BE2C (cell line): ENCODE measurements at places on chromosomes 5 and 9.

GRCh38 chr9:36192196-36192595 is 1.5 kb downstream of the CLTA start:
- no peak for DNase-seq

DNA sequence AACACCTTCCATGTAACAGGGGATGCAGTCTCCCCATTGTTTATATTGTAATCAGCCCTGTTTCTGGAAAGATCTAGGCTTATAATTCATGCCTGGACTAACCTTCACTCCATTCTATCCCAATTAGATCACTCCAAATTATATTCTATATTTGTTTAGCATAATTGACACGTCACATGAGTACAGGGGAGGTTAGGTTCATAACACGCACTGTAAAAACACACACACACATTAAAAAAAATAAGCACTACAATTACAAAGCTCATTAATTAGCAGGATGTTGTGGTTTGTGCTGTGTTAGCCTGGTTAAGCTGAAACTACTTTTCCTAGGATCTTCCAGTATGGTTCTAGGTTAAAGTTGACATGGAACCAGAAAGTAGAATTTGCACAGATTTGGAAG is 126.0 kb downstream of the MLLT3 start:
- DNase-seq, result no peak

DNA sequence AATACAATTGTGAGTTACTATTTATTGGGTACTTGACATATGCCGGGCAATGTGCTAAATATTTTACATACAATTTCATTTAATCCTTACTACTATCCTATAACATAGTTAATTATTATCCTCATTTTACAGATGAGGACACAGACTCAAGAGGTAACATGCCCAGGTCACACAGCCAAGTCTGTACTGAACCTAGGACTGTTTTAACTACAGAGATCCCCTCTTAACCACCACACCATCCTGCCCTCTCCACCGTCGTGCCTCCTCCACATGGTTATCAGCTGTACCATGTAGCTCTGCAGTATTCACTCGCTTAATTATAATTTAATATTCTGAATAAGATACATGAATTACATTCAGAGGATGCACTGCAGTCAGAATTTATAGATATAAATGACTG is 5.3 kb downstream of the RAB14 start:
- DNase-seq, result peak; percentile 16

DNA sequence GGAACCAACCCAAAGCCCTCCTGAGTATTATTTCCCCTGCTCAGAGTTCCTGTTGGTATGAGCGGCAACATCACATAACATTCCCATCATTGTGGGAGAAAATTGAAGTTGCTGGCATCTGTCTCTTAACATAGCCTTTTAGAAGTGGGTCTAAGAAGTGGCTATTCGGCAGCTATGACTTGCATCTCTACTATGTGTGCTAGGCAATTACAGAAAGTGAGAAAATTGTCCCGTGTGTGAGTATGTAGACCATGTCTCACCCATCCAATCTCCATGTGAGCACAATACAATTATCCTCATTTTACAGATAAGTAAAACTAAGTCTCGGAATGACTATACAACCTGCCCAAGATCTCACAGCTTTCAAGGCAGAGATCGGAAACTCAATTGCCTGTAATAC is 239.4 kb upstream of the ZNF462 start:
- DNase-seq, result no peak

DNA sequence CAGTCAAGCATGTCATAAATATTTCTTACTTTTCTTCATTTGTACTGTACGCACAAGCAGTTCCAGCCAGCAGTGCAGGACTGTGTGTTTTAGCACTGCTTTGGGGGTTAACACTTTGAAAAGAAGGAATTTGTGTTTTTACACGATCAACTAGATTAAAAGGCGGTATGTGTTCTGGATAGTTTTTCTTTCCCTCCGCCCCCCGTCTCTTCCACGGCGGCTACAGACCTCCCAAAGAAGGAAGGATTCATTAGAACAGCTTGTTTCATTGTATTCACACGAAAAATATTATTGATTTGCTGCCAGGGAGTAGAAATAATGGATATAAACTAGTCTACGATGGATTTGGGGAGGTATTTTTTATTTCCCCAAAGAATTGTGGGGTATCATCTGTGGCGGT is 336.8 kb upstream of the RFX3 start:
- DNase-seq, result no peak

- no peak for DNase-seq
These were observed 6.4 kb upstream of the ABLIM3 start for GRCh38 chr5:149134778-149135500.

GRCh38 chr9:96009690-96010472 is 134.4 kb downstream of the ERCC6L2 start:
- DNase-seq, result no peak

DNA sequence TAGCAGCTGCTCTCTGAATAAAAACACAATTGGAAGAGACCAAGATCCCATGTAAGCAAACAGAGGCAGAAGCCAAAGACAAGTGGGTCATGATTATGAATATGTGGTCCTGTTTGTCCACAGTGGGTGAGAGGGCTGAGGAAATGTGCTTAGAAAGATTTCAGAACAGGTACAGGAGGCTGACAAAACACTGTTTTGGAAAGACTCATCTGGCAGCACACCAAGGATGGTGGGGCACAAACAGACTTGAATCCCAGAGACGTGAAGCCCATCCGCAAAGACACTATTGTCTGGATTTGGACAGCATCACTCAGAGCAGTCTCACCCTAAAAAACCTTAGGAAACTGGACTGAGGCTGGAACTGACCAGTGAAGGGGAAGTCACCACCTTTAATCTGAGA is 85.0 kb downstream of the ADRB2 start:
- DNase-seq, result no peak

GRCh38 chr9:131813116-131813515 is 73.2 kb upstream of the RAPGEF1 start:
- no peak for DNase-seq

- no peak for DNase-seq
These were observed 93.4 kb upstream of the CCDC112 start for GRCh38 chr5:115389799-115390382.

GRCh38 chr5:35990941-35991611 is at the start of gene UGT3A1:
Gene UGT3A1, minus strand, starts transcription at chr5:35991390. Its CDS starts 150 bp downstream, at chr5:35991240.
- DNase-seq, result no peak

DNA sequence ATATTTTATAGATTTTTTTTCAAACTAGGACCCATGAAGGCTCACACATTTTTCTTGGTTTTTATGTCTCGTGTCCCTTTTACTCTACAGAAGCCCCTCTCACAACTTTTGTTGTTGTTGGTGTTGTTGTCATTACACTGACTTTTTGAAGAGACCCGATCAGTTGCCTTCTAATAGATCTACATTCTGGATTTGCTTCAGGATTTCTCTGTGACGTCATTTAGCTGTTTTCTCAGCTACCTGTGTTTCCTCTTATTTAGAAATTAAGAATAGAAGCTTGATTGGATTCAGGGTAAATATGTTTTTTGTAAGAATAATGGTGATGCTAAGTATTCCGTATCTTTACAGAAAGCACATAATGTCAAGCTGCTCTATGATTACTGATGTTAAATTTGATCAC is 213.3 kb upstream of the ZNF462 start:
- no peak for DNase-seq

DNA sequence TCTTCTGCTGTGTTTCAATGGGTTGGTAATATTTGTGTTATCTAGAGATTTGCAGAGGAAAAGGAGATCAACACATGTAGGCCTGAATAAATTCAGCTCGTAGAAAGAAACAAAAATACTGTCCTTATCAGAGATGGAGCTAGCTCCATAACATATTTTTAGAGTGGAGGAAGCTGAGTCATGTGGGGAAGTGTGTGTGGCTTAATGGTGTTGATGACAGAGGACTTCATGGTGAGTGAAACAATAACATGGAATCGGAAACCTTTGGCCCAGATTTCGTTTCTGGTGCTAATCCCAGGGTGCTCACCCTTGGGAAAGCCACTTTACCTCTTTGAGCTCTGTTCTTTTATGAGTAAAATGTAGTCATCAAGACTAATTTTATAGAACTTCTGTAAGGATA is 825.0 kb downstream of the TLR4 start:
- no peak for DNase-seq

- no peak for DNase-seq
These were observed 98.7 kb downstream of the ZNF462 start for GRCh38 chr9:106961623-106962022.

GRCh38 chr5:93831449-93831848 is 90.0 kb upstream of the POU5F2 start:
- no peak for DNase-seq

DNA sequence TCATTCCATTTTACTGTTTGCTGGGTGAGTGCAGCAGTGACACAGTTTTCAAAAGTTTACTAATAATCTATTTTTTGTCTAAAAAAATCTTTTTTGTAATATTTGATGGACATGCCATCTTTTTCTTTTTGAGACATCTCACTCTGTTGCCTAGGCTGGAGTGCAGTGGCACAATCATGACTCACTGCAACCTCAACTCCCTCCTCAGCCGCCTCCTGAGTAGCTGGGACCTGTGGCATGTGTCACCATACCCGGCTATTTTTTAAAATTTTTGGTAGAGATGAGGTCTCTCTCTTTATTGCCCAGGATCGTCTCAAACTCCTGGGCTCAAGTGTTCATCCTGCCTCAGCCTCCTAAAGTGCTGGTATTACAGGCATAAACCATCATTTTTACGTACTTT is 86.0 kb downstream of the KDM4C start:
- DNase-seq, result no peak

DNA sequence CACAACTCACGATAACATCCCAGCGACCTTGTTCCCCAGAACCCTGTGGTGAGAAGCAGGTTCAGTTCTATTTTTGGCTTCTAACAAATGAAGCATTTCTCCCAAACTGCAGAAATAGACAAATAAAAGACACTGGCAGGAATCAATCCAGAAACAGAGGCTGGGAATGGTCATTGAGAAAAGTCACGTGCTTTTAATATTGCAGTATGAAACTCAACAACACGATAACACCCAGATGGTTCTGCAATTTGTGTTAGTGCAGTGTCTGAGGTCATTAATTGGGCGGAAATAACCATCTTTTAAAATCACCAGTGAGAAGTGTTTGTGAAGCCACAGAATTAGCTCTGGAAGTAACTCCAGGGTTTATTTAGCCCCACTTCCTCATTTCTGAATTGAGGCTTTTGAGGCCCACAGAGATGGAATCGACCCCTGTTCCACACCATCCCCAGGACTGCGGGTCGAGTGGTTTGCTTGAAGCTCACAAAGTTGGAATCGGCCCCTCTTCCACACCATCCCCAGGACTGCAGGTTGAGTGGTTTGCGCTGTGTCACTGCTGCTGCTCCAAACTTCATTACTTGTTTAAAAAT is 164.7 kb upstream of the IRX4 start:
- no peak for DNase-seq

- DNase-seq, result no peak
These were observed 155.2 kb upstream of the PHYKPL start for GRCh38 chr5:178387856-178388190.

DNA sequence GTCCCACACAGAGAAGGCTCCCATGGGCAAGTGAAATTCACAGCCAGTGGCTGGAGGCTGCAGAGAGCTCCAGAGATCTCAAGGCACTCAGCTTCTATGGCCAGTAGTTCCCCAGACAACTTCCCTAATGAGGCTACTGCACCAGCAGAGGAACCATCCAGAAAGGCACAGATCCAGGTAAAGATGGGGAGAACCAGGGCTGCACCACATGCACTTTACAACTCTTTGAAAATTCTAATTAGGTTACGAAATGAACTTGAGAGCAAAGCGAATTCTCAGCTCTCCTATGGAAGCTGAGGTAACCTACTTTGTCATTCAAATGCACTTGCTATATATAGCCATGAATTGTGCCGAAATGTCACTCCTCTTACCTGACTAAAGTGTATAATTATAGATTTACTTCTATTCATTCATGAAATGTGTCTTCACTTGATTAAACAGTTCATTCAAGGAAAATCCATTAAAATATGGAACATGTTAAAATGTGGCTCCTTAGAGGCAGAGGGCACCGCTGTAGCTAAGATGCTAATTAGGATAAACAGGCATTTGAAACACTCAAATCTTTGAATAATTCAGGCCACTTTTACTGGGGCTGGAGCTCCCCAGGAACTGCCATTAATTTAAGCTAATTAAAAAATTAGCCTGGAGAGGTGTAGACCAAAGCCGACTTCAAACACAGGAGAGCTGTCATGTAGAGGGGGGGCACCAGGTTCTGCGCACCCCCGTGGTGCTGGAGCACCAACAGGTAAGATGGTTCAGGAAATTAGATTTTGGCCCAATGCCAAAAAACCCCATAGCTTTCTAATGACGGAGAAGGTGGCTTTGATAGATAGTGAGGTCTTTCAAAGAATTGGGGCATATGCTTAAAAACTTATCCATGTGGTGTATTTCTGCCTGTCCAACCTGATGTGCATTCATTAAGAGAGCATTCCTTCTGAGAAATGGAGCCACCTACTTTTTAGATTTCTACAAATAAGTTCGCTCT is 204.1 kb downstream of the GABBR2 start:
- DNase-seq, result no peak

DNA sequence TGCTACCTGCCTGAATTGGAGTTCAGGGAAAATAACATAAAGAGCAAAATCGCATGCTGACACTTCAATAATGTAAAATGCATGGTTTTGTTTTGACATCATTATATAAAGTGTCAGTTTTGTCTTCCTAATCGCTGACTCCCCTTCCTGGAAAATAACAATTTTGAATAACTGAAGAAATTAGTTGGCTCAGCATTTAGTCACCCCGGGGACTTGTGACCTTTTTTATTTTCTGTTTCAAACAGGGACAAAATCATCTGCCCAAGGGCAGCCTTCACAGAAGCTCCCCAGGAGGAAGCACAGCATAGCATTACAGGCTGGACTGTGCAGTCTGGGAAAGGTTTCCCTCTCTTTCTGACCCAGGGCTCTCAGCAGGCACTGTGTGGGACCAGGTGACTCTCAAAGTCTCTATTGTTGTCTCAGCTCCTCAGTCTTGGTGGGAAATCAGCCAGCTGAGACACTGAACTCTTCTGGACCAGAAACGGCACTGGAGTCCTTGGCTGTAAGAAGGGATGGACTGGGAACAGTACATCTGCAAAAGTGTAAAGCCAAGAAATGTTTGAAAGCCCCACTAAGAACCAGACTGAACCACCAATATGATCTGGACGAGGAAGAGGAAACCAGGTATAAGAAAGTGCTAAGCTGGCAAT is 671.3 kb upstream of the KLF4 start:
- no peak for DNase-seq

GRCh38 chr5:65818592-65818991 is 96.6 kb downstream of the NLN start:
- DNase-seq, result no peak

GRCh38 chr5:141920771-141921170 is 2.9 kb upstream of the DELE1 start:
- DNase-seq, result no peak

DNA sequence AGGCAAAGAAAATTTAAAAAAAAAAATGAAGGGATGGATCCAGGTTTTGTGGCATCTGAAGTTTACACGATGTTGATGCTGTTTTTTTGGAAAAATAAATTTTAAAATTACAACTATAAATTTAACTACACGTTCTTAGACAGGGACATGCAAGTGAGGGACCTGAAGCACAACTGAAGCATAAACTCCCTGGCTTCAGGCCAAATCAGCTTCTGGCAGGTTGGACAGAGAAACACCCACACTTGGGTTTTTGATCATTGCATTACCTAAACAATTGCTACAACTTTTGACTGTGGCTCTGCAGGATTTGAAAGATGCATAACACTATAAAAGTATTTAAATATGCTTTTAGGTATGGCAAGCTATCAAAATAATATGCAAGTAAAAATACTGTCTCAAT is 1318.3 kb upstream of the DMAC1 start:
- no peak for DNase-seq
